T-helper 1 cell (primary cell): ENCODE measurements at places on chromosomes 13 and 19.

GRCh38 chr19:56988299-56988698, 131.5 kb upstream of the USP29 start:
- DNase-seq, result no peak

DNA sequence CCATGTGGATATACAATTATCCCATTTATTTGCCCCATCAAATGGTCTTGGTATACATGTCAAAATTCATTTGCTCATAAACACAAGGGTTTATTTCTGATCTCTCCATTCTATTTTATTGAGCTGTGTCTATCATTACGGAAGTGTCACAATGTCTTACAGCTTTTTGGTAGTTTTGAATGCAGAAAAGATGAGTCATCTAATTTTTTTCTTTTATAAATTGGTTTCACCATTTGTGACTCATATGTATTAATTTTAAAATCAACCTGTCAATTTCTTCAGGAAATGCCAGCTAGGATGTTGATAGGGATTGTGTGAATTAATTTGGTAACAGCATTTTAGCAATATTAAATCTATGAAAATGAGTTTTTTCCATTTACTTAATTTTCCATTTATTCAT, 2549.4 kb downstream of the PCDH9 start:
- DNase-seq, result no peak

- no peak for DNase-seq
Observed at GRCh38 chr13:77530875-77531274, 4.6 kb upstream of the SCEL start.

DNA sequence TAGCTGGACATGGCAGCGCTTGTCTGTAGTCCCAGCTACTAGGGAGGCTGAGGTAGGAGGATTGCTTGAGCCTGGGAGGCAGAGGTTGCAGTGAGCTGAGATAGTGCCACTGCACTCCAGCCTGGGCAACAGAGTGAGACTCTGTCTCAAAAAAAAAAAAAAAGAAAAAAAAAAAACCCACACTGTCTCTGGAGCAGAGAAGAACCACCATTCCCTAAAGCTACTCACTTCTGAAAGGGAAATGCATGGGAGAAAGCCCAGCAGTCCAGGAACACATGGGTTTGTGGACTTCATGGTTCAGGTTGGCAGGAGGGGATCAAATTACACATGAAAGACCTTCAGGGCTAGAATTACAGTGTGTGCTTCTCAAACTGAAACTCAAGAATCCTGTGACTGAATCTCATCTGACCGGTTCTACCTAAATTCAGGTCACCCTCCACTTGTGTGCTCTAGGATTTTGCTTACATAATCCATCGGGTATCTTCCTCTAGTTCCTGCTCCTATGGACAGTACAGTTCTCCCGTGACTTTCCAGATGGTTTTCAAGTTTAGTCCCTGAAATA, 30.2 kb upstream of the CPB2 start:
- no peak for DNase-seq

DNA sequence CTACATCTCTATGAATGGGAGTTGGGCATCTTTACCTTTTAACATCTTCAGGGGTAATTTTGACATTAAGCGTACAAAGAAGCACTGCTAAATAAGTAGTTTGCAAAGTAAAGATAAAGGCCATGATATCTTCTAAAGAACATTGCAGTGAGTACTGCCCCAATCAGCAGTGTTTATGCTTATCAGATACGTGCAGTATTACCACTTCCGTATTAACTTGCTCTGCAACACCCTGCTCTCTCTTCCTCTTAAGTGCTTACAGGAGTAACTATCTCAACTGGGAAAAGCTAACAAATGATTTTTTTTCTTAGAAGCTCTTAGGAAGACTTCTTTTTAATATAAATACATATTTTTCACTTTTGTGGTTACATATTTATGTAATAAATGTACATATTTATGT, 793.7 kb upstream of the SLC10A2 start:
- DNase-seq, result no peak

GRCh38 chr19:48419158-48419920, 25.9 kb downstream of the GRIN2D start:
- peak; percentile 66 for DNase-seq

GRCh38 chr19:7953060-7953459, 9.6 kb upstream of the TIMM44 start:
- DNase-seq, result no peak

DNA sequence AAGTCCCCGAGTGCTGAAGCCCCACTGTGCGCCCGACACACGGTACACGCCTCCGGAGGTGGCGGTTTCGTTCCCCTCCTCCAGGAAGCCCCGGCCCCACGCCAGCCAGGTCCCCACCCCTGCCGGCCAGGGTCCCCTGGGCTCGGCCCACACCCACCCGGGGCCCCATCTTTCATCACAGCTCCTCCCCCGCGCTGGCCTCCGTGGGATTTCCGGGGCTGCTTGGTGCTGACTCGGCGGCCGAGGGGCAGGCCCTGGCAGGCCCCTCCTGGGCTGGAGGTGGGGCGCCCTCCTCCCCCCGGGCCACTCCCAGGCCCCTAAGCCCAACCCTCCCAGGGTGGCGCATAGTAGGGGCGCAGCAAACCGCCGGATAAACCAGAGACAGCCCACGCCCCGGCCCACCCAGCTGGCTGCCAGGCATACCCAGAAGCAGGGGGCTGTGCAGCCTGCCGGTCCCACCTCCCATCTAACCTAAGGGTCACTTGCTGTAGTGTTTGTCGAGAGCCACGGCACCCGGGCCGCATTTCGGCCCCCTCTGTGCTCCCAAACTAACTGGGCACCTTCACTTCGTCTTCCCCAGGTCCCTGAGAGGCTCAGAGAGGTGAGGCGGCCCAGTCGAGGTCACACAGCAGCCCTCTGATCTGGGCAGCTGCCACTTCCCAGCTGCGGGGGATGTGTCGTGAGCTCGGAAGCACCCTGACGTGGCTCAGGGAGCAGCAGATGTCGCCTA, 6.6 kb downstream of the ZBTB7A start:
- DNase-seq, result peak; percentile 53

- no peak for DNase-seq
Observed at GRCh38 chr19:30719999-30720345, 347.8 kb downstream of the ZNF536 start.

DNA sequence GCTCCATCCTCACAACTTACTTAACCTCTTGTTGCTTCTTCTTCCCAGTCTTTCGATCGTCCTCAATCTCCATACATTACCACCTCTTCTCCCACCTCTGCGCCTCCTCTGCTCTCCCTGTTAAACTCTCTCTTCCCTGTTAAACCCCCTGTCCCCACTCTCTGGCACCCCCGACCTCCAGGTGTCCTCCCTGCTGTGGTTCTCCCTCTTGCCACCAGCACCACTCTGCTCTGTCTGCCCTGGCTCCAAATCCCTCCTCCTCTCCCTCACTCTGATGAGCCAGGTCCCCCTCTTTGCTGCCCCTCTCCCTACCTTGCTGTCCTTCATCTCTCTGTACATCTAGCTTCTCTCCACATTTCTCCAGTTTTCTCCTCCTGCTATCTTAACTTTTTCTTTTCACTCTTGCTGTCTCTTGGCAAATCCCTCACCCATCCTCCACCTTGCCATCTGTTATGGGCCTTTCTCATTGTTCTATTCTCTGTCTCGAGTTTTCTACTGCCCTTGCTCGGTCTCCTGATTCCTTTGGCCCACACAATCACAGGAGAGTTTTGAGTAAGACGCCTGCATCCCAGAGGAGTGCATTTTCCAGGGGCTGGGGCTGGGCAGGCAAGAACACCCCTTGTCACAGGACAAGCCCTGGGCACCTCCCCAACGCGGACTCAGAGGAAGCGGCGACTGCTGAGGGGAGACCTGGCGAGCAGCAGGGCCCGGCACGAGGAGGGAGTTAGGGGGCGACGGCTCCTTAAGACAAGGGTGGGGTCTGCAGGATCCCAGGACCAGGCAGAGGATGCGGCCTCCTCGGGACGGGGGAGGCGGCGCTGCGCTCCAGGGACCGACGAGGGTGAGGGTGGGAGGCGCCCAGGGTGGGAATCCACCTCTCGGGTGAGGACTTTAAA, 21.4 kb upstream of the ERVV-1 start:
- DNase-seq, result no peak

DNA sequence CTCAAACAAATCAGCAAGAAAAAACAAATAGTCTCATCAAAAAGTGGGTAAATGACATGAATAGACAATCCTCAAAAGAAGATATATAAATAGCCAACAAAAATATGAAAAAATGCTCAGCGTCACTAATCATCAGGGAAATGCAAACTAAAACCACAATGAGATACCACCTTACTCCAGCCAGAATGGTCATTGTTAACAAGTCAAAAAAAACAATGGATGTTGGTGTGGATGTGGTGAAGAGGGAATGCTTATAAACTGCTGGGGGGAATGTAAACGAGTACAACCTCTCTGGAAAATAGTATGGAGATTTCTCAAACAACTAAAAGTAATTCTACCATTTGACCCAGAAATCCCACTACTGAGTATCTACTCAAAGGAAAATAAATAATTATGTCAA, 239.2 kb upstream of the RFC3 start:
- DNase-seq, result no peak

DNA sequence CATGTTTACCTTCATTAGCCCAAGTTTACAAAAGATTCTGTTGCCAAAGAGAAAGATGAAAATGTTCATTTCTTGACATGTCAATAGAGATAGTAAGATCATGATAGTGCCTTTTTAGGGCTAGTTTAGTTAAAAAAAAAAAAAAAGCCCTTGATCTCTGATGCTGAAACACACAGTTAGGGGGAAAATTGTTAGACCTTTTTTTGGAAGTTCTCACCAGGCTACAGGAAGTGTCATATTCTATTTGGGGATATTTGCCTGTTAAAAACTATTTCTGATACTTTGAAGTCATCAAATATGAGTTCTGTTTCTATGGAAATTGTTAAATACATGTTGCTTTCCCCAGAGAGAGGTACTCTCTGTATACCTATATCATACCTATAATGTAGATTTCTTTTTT, 21.6 kb downstream of the SLAIN1 start:
- DNase-seq, result no peak

DNA sequence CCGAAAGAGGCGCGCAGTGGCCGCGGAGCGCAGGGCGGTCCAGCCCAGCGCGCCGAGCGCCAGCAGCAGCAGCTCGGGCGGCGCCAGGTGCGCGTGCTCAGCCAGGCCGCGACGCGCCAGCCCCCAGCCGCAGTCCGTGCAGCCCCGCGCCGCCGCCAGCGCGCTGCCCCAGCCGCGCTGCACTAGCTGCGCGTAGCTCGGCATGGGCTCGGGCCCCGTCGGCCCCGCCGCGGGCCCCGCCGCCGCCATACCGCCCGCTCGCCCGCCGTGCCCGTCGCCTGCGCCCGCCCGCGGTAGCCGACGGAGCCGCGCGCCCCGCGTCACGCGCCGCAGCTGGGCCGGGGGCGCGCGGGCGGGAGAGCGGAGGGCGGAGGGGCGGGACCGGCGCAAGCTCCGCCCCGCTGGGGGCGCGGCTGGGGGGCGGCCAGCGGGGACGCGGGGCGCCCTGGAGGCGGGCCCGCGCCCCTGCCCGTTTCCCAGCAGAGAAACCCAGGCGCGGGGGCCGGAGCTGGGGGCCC, at the start of gene CERS1:
Gene CERS1 (minus strand): TSS at position 335 of the 518 bp plus-strand sequence. CDS start 86 bp downstream, at position 249.
- DNase-seq, result no peak

DNA sequence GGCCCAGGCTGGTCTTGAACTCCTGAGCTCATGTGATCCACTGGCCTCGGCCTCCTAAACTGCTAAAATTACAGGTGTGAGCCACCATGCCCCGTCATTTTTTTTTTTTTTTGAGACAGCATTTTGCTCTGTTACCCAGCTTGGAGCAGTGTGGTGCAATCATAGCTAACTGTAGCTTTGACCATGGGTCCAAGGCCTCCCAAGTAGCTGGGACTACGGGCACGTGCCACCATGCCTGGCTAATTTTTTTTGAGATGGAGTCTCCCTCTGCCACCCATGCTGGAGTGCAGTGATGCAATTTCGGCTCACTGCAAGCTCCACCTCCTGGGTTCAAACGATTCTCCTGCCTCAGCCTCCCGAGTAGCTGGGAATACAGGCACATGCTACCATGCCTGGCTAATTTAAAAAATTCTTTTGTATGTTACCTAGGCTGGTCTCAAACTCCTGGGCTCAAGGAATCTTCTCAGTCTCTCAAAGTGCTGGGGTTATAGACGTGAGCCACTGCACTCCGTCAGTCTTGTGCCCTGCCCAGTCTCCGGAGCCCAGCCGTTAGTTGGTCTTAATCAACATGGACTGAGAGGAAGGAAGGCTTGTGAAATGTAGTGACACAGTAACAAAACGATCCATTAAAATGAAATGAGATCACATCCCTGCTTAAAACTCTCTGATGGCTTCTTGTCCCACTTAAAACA, 1.4 kb upstream of the LRG1 start:
- DNase-seq, result no peak

GRCh38 chr13:39729156-39729555, 73.7 kb downstream of the COG6 start:
- DNase-seq, result no peak

DNA sequence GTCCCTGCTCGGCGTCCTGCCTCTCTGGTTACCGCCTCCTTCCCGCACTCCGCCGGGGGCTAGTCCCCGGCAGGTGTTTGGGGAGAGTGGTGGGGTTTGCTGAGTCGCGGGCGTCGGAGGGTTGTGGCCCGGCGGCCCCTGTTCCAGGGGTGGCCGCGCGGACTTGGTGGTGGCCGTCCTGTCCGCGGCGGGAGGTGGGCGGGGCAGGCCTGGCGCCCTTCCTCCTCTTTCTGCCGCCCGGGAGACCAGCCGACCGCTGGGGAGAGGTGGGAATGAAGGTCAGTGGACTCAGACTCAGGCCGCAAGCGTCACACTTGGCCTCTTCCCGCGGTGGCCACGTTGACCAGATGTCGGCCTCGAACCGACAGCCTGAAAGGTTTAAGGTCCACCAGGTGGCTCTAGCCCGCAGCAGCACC, 61.8 kb downstream of the ZNF723 start:
- DNase-seq, result no peak

- no peak for DNase-seq
Observed at GRCh38 chr19:38723606-38723965, 20.7 kb downstream of the CAPN12 start.

DNA sequence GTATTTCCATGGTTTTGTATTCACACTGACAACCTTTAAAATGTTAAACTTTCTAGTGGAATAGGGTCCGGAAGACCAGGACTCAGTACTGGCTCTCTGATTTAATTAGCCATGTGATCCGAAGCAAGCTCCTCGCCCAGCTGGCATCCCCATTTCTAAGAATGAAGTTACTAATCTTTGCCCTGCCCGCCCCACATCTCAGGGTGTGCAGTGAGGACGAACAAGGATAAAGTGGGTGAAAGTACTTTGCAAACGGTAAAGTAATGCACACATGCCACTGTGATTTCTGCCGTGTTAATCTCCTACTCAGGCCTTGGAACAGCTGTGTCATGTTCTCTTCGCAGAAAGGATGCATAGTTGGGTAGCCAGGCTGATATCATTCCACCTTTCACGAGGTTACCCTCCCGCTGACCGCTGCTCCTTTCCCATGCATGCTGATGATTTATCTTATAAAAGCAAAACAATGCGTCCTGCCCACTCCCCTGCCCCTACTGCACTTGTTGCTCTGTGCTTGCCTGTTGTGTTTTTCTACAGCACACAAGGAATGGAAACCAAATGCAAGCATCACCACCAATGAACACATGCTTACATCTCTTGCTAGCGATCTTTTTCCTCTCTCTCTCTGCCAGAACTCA, 539.0 kb downstream of the EFNB2 start:
- DNase-seq, result no peak

- no peak for DNase-seq
Observed at GRCh38 chr19:40239415-40240226, 13.1 kb upstream of the CCNP start.

- DNase-seq, result no peak
Observed at GRCh38 chr19:33210266-33210940, 15.2 kb downstream of the SLC7A10 start.

GRCh38 chr13:31053091-31053490, 108.6 kb downstream of the HSPH1 start:
- DNase-seq, result no peak
